Amygdala (tissue), 56 donors: ENCODE measurements at places on chromosomes 3 and 15.

GRCh38 chr3:112230033-112230432, 64.0 kb downstream of the SLC9C1 start:
- no peak for DNase-seq

DNA sequence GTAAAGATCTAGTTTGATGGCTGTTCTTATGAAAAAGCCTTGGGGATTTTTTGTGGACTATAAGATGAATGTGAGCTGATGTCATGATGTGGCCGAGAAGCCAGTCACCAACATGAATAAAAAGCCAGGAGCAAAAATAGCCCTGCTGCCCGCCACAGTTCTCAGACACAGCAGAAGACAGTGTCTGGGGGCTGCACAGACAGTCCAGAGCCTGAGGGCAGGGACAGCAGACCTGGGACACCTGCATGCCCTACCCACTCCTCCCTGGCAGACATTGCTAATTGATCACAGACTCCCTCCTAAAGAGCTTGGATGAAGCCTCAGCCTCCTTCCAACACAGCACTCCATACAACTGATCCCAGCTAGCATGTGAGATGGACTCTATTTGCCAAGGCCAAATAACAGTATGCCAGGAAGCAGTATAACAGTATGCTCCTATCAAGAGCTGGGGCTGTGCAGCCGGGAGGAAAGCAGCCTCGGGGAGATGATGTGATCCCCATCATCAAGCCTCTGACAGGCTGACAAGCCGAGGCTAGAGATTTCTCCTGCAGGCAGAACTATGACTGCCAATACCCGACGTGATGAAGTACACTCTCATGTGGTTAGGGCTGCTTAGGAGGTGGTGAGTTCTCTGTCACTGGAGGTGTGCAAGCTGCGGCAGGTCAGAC, 105.4 kb upstream of the RPL32 start:
- peak; percentile 27 for DNase-seq

GRCh38 chr3:17412950-17413530, 329.4 kb downstream of the TBC1D5 start:
- no peak for DNase-seq

- no peak for DNase-seq
Measured at GRCh38 chr15:89993349-89993748, 7.8 kb upstream of the ZNF710 start.

GRCh38 chr3:196600359-196600758, 31.9 kb downstream of the FBXO45 start:
- DNase-seq = no peak

DNA sequence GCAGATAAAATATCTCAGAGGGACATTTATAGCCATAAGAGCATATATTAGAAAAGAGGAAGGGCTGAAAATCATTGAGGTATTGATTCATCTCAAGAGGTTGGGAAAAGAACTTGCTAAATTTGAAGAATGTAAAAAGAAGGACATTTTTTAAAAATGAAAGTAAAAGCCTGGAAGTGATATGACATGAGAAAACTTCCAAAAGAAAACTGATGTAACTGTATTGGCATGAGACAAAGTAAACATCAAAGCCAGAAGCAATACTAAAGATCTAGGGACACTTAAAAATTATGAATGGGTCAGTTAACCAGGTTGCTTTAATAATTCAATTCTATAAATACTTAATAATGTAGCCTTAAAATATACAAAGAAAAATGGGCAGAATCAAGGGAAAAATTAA, 31.9 kb downstream of the CEP63 start:
- DNase-seq = no peak

DNA sequence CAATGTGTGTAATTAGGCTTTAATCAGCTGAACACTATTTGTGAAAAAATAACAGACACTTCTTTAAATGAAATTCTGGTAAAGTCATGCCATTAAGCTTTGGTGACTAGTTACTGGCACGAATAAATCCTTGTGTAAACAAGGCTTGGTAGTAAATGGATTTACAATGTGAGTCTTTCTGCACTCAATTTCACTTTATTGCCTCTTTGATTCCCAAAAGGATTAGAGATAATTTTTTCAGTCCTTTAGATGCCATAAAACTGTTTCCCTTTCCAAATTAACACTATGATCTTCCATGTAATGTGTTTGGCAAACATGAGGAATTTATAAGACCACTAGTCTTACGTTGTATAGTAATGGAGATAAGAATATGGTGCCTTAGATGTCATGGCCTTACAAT, 339.5 kb upstream of the DNAJC19 start:
- DNase-seq = no peak

DNA sequence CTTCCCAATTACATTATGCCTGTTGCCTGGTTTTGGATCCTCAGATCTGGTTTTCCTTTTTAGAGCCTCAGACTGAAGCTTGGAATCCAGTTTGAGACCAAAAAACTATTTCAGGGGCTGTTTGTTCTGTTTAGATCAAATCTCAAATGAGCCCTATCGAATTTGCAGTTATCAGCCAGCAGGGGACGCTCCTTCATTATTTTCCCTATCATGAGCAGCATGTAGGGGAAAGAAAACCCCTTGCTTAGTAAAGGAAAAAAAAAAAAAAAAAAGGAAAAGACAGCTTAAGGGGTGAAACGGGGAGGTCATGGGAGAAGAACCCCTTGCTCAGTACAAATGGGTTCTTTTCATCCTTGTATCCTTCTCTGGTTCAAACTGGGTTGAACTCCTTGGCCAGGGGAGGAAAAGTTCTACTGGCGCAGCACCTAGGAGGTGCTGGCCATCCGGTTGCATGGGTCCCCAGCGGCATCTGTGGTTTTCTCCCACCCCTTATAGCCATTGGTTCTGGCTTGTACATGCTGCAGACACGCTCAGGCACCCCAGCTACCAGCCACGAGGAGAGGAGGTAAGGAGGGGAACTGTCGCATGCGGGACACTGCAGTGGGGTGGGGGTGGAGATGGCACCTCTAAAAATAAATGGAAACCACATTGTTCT, 1375.1 kb upstream of the ALCAM start:
- no peak for DNase-seq

DNA sequence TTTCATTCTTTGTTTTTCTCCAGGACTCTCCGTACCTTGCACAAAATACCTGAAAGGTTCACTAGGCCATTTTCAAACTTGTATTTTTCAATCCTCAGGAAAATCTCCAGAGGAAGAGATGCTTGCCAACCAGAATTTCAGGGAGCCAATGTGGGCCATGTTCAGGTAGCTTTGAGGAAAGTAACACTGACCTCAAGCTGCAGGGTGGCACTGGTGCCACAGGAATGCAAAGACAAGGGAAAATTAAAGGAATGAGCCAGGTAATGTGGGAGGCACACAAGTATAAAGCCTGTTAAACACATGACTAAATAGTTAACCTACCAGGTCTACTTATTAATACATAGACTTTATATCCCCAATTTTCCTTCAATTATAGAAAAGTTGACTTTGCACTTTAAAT, 51.9 kb upstream of the GAP43 start:
- DNase-seq = no peak

- DNase-seq = no peak
Measured at GRCh38 chr3:186532598-186533072, 11.5 kb downstream of the CRYGS start.

- DNase-seq = no peak
Measured at GRCh38 chr3:156175570-156175969, 55.2 kb downstream of the KCNAB1 start.
